NCI-H1436 treated with DMSO at 0.1 percent for 48 hours (cell line): ENCODE measurements at places on chromosomes 2 and 18.

DNA sequence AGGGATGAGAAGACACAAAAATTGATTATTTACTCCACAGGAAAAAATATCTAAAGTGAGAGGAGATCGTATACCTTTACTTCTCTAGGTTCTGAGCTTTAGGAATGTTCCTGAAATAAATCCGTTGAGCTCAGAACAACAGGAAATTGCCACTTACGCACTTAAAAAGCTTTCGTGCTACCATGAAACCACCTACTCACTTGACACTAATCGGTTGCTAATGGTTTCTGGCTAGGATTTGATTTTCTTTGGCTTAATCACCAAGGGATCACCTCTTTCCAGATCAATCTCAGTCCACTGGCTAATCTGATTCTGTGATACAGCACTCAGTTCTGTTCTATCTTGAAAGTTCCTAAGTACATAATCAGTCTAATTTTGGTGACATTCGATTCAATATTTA, 419.6 kb downstream of the DLGAP1 start:
- DNase-seq: no peak

DNA sequence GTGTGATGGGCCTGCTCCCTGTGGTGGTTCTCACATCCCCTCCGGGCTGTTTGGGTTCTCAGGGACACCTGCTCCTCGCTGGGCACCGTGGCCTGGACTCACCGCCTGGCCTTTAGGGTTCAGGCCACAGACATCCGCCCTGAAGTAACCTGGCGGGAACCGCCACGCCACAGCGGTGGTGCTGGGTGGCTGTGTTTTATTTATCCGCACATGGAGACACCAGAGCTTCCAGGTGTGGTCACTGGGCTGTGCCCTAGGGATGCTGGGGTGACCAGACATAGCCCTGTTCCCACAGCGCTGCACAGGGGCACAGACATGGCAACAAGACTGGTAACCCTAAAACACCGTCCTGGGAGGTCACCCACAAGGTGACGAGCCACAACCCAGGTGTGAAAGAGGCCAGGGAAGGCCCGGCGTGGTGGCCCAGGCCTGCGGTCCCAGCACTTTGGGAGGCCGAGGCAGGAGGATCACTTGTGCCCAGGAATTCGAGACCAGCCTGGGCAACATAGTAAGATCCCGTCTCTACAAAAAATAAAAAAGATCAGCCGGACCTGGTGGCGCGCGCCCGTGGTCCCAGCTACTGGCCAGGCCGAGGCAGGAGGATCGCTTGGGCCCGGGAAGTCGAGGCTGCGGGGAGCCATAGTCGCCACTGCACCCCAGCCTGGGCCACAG, 649 bp upstream of the HSBP1L1 start:
- no peak for DNase-seq

DNA sequence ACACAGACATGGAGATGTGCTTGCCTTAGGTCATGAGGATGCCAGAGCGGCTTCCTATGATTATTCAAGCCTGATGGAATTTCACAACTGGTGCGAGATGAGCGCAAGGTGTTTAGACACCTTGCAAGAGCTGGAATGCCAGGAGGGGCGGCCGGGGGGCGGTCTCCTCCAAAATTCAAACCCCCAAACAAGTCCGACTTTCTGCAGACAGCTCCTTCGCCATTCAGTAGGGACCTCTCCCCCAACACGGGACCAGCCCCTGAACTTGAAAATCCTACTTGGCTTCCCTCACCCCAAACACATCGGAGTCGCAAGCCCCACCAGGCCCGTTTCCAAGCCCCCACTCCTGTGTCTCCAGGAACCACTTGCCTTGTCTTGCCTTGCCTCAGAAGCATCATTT, 64.8 kb upstream of the ID2 start:
- DNase-seq: no peak

- no peak for DNase-seq
Observed at GRCh38 chr2:219695145-219695709, 67.8 kb downstream of the SLC4A3 start.

- DNase-seq: no peak
Observed at GRCh38 chr2:16507655-16508489, 157.8 kb downstream of the CYRIA start.

DNA sequence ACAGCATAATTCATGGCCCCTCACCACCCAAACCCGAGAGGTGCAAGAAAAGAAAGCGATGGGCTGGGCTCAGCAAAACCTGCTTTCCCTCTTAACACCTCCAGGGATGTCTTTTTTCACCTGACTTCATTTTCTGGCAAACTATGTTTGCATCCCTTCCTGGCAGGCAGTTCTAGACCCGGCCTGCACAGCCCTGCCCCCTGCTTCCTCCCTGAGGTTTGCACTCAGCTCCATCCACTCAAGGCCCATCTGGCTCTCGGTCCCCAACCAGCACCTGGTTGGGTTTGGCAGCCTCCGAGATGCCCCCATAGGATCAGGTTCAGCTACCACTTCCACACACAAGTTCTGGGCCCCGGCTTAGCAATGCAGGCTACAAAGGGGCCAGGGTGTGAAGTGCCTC, 185.7 kb downstream of the SMAD7 start:
- DNase-seq: no peak

- no peak for DNase-seq
Observed at GRCh38 chr2:380772-381171, 92.9 kb upstream of the ALKAL2 start.

- DNase-seq: no peak
Observed at GRCh38 chr2:239104800-239105199, 256.9 kb downstream of the TWIST2 start.

GRCh38 chr18:75210274-75211001, at the start of gene TSHZ1:
Gene TSHZ1, plus strand, starts transcription at chr18:75210797. Its CDS starts 1,080 bp downstream, at chr18:75211877.
- DNase-seq: peak; percentile 88

GRCh38 chr2:236146436-236146835, 21.8 kb downstream of the GBX2 start:
- no peak for DNase-seq

- peak; percentile 60 for DNase-seq
Observed at GRCh38 chr18:33123862-33124518, 316.5 kb downstream of the CCDC178 start.

GRCh38 chr2:49426996-49427395, 272.7 kb upstream of the FSHR start:
- no peak for DNase-seq

DNA sequence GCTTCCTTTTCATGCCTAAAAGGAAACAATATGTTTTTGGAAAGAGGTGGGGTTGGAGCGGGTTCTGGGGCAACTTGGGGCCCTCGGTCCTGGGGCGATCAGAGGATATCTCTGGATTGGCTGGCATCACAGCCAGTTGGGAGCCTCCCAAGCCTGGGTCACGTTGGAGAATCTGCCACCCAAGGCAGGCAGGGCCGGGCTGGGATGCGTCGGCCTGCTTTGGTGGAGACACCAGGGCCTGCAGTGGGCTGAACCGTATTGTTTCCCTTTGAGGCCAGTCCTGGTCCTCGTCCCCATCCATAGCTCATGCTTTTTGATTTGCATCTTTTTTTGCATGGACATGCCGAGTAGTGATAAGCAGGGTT, 235.8 kb downstream of the ATAD2B start:
- no peak for DNase-seq

- no peak for DNase-seq
Observed at GRCh38 chr2:191859681-191860080, 12.8 kb upstream of the CAVIN2 start.

DNA sequence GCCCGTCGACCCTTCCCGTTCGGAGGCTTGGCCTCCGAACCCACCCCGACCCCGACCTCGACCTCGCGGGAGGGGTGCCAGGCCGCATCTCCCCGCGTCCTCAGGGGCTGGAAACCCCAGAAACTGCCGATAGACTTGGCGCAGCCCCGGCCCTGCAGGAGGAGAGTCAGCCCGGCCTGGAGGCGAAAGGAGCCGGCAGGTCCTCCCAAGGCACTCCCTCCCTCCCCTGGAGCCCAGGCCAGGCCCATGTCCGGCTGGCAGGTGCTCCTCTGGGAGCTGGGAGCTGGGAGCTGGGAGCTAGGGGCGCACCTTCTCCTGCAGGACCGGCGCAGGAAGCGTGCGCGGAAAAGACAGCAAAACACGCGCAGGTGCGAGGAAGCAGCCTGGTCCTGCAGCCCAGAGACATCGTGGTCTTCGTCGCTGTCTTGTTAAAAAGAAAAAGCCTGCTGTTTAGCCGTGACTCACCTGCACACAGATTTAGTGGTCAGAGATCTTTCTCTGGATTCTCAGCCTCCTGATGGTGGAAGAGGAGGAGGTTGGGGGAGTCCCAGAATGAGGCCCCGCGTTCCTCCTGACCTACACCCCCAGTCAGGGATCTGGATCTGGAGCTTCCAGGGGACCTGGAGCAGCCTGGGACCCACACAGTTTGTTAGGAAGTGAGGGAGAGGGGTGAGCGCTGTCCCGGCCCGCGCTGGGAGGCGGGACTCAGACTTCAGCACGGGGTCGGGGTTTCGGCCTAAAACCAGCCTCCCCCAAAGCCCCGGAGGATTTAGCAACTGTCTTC, 660 bp upstream of the MBP start:
- DNase-seq: no peak

DNA sequence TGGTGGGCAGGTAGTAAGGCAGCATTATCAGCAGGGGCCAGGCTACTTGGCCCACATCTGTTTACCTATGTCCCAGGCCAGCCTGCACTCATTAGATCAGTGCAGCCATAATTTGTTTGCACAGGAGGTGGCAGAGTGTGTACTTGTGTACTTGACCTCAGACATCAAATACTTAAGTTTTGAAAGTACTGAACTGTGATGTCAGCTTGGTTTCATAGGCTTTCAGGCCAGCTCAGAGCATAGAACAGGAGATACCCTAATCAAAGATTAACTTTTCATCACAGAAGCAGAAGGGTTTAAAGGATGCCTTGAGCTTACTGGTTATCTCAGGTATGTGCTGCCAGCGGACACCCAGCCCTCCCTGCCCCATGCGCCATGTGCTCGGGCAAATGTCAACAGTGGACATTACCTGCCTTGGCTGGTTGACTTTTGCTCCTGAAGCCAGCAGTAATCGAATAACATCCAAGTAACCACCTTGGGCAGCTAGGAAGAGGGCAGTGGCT, 33.2 kb downstream of the ANKRD29 start:
- DNase-seq: no peak

DNA sequence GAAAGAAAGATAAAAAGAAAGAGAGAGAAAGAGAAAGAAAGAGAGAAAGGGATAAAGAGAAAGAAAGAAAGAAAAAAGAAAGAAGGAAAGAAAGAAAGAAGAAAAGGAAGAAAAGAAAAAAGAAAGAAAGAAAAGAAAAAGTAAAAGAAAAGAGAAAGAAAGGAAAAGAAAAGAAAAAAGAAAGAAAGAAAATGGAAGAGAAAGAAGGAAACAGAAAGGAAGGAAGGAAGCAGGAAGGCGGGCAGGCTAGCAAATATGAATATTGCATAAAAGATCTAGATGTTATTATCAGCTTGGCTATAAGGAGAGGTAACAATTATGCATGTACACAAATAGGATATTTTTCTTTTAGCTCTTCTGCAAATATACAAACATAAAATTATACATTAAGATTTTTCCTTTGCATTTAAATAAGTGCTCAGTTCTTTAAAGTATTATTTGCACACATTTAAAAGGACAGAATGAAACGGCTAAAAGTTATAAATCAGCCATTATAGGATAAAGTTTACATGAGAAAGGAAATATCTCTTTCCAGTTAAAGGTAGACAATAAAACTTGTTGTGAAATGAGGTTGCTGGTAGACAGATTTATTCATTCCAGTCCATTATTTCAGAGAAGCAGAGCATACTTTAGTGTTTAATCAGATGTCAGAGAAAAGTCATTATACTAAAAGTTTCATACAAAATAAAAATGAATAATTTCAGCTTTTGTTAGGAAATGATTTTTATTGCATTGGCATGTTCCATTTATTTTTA, 511.4 kb downstream of the KCNJ3 start:
- no peak for DNase-seq

DNA sequence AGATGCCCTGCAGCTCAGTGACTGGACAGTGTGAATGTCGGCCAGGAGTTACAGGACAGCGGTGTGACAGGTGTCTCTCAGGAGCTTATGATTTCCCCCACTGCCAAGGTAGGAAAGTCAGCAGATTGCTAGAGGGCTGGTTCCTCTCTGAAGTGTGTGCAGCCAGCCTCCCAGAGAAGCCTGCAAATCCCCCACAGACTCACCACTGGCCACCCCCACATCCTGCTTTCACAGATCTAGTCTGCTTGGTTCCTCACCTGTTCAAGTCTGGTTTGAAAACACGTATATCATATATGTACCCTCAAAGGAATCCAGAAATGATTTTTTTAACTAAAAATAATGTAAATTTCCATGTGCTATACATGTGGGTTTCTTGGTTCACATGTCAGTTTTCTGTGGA, 121.1 kb downstream of the LAMA3 start:
- DNase-seq: no peak

GRCh38 chr18:64692826-64693225, 543.9 kb upstream of the LINC00305 start:
- no peak for DNase-seq

DNA sequence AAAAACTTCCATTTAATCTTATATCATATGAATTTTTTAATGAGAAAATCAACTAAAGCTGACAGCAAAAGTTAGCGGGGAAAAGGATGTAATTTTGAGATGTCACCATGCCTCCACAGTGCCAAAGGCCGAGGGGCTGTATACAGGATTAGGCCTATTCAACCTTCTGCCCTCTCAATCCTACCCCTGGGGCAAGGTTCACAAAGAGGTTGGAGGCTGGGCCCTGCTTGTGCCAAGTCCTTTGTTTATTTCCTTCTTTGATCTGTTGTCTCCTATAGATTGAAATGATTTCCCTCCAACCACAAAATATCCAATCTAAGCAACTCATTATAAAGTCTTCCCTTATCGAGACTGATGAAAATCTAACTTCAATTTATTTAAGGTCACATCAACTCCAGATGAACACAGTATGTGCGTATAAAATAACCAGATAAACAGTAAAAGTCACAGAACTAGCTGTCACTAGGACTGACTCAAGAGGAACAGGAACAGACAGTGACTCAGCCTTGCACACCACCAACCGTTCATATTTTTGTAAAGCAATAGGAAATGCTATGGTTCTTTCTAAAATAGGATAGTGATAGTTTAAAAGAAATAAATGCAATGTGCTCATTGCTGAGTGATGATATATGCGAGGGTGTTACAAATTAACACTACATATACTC, 95.8 kb downstream of the SLC25A12 start:
- no peak for DNase-seq

- DNase-seq: no peak
Observed at GRCh38 chr18:58562999-58563667, 65.8 kb downstream of the ALPK2 start.

DNA sequence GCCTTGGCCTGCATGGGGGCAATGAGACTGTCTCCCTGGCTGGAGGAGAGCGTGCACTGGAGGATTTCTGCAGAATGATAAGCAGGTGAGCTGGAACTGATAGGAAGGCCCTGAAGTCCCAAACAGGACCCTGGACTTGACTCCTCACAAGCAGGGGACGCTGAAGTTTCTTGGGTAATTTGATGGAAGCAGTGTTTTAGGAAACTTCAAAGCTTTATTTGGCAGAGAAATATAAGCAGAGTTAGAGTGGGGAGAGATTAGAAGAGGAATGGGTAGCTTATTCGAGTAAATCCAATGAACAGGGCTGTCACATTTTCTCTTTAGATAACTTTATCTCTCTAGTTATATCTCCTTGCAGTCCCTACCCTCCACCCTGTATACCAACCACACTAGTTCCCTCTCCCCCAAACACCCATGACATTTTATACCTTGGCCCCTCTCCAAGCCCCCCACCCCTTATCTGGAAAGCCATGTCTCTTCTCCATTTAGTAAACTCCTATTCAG, 73.6 kb upstream of the IGFBP5 start:
- DNase-seq: no peak

- no peak for DNase-seq
Observed at GRCh38 chr2:232479341-232480200, 8.1 kb downstream of the ECEL1 start.

- DNase-seq: no peak
Observed at GRCh38 chr18:73340135-73340977, 472.6 kb upstream of the NETO1 start.
